ENCODE measurements at places on chromosomes 3 and 15.

DNA sequence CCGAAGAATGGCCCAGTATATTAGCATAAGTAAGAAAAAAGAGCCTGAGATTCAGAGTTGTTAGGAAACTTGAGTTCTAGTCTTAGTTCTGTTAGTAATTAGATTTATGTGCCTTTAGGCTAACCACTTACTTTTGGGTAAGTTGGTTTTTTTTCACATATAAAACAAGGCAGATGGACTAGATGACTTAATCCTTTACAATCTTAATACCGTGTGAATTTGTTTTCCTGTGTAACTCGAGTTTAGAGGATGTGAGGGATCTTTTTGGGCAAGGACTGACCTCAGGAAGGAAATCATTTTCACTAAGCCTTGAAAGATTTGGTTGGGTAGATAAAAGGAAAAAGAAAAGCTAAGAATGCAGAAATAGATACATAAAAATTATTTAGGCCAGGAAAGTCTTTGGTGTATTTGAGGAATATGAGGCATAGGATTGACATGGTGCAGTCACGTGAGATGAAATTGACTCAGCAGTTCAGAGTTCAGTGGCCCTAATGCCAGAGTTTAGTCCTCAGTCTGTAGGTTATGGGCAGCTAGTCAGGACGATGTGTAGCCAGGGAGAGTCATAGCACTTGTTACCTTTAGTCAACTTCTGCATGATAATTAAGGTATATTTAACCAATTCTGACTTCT lies 34.6 kb downstream of the PAK2 start:
- DNase-seq: no peak

DNA sequence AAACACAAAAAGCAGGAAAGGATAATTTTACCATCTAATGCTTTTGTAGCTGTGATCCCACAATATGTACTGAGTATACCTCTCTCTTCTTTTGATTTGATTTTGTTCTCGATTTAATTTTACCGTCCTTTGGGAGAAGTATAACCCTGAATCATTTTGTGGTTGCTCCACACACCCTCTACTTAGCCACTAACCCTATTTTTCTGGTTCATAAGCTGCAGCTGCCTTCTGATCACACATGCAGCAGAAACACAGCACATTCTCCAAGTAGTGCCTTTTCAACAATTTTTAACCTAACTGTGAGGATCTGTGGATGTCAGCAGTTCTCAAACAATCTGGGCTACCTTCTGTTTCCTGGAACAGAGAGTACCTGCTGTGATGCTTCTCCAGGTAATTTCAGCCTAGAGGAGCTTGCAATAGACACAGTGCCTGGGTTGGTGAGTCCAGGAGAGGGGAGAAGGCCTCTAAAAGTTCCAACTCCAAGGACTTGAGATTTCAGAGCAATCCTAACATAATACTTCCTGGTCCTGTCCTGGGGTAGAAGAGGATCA lies 40.3 kb downstream of the HGD start:
- no peak for DNase-seq

GRCh38 chr3:156576051-156576450 lies 21.1 kb upstream of the SSR3 start:
- no peak for DNase-seq

DNA sequence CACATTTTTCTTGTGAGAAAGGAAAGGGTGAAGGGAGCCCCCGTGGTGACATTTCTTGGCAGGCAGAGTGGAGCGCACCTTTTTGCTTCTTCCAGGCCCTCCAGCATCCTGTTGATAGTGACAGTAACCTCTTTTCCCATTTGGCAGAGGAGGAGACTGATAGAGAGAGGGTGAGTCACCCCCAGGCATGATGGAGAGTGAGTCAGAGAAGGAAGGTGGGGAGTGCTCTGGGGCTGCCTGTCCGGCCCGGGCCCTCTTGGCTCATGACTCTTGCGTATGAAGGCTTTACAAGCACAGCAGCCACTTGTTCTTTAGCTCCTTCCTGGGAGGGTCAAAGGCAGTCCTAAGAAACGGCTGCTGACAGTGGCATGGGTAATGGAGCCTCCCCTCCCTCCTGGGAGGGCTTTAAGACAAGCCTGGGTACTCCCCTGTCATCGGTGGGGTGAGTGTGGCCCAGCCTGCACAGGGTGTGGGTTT lies 16.0 kb downstream of the ANKRD63 start:
- DNase-seq: no peak

- DNase-seq: no peak
Observed at GRCh38 chr15:58525991-58526421, 94.2 kb downstream of the LIPC start.

Measured in stimulated activated CD8-positive, alpha-beta memory T cell treated with anti-CD3 and anti-CD28 coated beads, Interleukin-4, amount 100 ng/mL, for 1 hour (primary cell).